Suppressor macrophage treated with lipopolysaccharide for 4 hours (primary cell): ENCODE measurements at places on chromosomes 6 and 20.

DNA sequence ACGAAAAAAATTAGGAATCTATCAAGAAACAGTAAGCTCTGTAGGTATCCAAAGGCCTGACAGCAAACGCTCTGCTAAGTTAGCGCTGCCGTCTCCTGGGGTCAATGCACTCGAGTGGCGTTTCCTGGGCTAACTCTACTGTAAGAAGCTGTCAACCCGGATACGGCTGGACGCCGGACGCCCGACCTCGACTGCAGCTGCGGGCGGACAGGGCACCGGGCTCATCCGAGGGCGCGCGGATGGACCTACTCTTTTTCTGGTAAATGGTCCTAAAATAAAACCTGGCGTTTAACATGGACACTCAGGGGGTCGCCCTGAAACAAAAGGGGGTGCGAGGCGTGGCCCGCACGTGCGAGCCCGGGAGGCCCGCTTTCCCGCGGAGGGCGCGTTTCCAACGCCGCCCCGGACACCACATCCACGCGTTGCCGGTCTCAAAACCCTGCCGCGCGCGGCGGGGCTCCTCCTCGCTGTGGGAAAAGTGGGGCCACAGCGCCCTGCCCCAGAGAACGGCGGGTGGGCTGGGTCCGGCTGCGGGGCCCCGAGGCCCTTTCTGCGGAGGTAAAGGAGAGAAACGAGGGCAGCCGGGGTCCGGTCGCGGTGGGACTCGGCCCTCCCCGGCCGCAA is 537 bp downstream of the TCP1 start:
- peak; percentile 51 for DNase-seq

DNA sequence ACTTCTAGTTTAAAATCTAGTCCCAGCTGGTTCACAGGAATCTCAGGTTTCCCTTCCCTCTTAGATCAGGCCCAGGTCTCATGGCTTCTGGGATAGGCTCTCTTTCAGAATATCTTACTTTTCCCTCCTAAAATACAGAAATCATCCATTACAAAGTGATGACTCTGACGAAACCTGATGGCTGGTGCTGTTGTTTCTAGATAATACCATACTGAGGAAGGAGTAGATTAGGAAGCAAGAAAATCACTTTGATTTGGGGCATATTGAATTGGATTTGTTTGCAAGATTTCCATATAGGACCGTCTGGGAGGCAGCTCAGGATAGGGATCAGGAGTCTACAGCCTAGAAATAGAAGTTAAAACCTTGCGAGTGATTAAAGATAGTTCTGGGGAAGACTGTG is 3.6 kb downstream of the ZKSCAN3 start:
- DNase-seq: no peak

DNA sequence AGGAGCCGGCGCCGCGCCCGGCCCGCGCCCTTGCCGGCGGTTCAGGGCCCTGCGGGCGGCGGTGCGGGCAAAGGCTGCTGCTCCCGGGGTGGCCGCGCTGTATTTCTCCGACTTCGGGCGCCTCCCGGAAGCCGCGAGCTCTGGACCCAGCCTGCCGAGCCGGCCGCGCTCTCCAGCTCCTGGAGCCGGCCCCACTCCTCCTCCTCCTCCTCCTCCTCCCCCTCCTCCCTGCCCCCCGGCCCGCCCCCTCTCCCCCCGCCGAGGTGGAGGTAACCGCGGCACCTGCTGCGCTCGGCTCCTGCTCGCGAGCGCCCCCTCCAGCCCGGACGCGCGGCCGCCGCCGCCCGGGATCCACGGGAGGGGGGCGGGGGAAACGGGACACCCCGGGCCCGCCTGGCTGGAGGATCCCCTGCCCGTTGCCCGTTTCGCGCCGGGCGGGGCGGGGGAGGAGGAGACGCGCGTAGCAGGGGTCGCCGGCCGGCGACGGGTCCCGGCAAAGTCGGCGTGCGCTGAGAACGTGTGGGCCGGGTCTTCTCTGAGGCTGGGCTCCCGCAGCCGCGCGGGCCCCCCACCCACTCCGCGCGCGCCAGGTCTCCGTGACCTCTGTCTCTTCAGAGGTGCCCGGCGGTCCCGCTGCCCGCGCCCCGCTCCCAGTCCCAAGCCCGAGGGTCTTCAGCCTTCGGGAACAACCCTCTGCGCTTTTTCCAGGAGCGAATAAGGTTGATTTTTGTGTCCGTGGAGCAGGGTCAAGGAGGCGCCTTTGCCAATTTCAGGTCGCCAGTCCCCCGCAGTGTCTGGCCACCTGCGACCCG is at the start of gene SLC22A23:
Gene SLC22A23 (minus strand): TSS at position 153 of the 812 bp plus-strand sequence. CDS start 491 bp downstream, outside the sequence.
- peak; percentile 40 for DNase-seq

DNA sequence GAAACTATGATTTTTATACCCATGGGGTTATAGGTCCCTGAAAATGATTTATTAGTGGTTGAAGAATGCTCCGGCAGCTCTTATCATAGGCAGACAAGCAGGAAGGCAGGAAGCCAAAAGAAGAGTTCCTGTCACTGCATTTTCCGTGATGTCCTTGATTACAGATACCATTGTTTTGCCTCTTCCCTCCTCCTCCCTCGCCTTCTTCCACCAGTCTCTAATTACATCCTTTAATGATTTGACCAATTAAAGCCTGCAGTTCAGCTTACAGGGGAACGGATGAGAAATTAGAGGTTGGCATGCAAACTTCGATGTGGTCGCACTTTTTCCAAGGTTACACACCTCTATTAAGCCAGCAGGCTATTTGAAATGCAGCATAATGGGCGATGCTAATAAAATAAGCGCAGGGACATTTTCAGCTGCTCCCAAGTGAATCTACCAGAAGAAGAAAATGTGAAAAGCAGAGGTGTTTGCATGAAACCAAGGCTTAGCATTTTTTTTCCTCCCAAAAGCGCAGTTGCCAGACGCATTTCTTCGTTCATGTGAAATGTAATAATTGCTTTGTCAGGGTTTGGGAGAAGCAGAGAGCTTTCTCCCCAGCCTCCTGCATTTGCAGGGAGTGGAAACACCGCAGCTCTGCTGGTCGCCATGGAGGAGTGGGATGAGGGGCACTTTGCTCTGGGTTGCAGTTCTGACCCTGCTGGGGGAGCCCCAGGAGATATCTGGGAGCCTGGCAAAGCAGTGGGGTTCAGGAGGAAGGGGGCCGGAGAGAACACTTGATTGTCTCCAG is 6.0 kb downstream of the NOX3 start:
- no peak for DNase-seq

DNA sequence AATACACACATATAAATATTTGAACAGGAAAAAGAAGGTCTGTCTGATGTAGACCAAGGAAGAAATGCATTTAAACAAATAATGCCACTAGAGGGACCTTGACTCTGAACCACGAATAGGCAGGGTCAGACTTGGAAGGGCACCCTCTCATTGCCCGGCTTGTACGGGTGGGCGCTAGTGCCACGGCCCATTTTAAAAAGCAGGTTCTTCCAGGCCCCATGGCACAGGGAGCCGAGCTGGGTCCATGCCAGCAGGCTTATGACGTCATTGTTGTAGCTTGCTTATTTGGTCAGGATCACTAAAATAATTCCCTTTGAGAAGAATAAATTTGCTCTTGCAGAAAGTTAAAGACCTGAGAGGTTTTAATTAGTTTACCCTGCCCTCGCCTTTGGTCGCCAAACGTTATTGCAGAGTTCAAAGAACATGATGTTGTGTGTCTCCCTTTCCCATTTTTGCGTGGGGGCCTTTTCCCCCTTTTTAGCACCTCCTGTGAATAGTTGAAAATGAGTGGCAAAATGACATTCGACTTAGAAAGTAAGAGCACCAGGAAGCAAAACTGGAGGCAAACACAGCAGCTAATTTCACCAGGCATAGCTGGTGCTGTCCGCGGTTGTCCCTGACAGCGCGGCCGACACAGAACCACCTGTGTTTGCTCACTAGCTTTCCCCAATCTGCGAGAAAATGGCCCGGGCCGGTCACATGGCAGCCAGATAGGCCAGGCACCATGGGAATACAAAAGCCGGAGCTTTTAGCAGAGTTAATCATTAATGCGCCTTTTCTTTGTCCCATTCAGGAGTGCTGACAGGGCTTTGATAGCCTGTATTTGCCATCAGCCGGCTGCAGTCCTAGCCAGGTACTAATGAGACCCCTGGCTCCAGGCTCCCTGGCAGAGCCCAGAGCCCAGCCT is 93.8 kb downstream of the FOXA2 start:
- DNase-seq: no peak

GRCh38 chr20:34709044-34709830 is 5.1 kb downstream of the TP53INP2 start:
- DNase-seq: peak; percentile 62

GRCh38 chr6:37862992-37863391 is 43.5 kb downstream of the ZFAND3 start:
- no peak for DNase-seq

DNA sequence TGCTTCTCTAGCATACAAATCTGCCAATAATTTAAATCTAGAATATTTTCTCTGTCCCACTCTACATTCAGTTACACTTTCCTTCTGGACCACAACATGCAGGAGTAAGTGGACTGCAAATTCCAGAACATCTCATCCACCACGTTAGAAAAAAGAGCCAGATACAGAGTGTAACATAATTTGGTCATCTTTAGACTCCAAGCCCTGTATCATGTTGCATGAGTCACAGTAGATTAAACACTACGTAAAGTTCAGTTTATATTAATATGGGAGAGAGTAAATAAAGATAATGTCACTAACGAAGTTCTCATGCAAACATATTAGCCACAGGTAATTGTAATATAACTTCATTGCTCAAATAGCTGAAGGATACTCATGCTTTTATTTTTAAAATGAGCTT is 327.0 kb downstream of the C6orf118 start:
- no peak for DNase-seq

GRCh38 chr6:117381749-117382148 is 44.0 kb downstream of the ROS1 start:
- DNase-seq: no peak

DNA sequence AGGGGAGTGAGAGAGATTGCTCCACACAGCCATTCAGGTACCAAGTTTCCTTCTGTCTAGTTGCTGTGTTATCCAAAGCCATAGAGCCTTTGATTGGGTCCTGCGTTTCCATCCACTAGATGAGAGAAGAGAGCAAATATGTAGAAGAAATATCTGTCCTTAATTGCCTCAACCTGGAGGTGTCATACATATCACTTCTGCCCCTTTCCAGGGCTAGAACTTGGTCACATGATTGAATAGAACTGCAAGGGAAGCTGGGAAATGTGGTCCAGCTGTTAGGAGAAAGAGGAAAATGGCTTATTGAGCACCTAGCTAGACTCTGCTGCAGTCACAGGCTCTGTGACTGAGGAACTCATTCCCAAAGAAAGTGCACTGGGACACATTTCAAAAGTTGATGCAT is 115.6 kb upstream of the JAG1 start:
- no peak for DNase-seq

DNA sequence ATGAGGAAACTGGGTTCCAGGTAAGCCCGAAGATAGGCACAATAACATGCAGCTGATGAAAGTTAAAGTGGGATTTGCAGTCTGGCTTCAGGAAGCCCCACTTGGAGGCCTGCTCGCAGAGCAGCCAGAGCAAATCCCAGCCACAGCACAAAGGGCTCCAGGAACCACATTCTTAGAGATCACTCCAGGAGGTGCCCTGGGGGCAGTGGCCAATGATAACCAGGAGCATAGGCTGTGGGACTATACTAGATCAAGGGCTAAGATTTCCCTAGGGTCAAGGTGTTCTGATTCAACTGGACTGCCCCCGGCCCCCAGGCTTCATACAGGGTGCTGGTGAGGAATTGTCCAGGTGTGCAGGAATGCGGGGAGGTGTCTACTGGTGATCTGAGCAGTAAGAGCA is 133.9 kb upstream of the PTPRT start:
- no peak for DNase-seq

DNA sequence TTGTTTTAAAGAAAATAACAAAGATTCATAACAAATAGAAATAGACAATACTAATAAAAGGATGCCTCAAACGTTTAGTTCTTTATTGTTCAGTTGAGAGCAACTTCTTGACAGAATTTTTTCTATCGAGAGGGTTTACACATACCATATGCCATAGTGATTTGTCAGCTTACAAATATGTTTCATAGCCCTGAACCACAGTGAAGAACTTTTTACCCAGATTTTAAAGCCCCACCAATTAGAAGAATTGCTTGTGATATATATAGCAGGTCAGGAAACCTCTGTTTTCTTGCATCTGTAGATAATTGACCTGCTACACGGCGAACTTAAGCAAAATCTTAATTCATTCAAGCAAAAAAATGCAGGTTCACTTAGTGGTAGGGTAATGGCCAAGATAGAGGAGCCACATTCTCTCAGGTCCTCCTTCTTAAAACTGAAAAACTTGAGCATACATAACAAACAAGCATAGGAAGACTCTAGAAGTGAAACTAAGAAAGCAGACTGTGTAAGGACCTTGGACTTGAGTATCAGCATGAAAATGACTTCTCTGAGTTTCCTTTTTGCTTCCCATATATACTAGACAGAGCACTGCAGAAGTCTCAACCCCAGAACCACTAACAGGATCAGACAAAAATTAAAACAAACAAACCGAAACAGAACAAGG is 39.5 kb downstream of the CRISP1 start:
- DNase-seq: no peak

DNA sequence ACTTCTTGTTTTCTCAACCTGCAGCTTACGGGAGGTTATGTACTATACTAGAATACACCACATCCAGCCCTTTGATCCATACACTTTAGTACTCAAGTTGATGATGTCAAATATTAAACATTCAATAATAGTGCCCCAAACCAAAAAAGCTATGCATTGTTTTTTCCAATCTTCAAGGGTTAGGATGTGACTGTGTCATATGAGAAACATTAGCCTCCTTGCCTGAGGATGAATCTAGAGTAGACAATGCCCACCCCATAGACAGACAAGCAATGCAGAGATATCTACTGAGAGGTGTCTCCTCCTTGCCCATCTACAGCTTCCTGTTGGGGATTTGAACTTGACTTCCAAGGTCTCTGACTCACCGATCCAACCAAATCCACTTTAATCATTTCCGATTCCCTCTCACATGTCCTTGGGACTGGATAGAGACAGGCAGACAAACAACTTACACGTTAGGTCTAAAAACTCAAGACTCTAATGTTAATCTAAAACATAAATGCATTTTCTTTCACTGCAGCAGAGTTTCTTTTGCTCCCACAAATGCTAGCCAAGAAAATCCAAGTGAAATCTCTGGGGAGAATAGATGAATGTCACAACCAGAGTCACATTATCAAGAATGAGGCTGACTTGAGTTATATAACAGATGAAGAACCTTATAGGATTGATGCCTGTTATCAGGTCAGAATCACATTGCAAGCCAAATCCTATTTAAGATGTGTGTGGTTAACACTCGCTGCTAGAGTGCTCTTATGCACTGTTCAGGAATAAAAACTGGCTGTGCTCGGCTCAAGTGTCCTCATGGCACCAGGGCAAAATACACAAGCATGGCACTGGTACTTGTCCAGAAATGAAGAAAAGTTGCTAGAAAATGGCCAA is 75.5 kb upstream of the TNFAIP3 start:
- no peak for DNase-seq

- DNase-seq: no peak
Observed at GRCh38 chr6:13586603-13587542, 12.5 kb downstream of the SIRT5 start.

- DNase-seq: no peak
Observed at GRCh38 chr20:46031701-46032254, 2.8 kb downstream of the SLC12A5 start.

DNA sequence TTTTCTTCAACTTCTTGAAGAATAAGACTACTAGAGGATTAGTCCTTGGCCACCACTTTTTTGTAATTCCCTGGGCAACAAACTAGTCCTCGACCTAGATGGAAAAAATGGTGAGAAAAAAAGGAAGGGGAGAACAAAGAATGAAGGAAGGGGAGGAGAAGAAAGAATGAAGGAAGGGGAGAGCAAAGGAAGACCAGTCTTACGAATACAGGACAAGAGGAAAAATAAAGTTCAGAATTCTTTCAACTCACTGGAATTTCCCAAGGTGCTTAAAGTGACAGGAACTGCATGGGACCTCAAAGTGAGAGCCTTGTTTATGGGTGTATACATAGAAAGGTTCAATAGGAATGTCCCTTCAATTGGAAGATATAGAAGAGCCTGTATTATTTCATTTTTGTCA is 509.3 kb upstream of the JARID2 start:
- DNase-seq: no peak
